CD4-positive, alpha-beta memory T cell (primary cell): ENCODE measurements at places on chromosomes 2 and 18. TPM values are rescaled to one million over a fixed set of nuclear protein-coding genes. Genes with fewer than 3 reads are reported as not detected.

- no peak for DNase-seq
Measured at GRCh38 chr18:74613381-74613780, 15.7 kb downstream of the ZNF407 start.

DNA sequence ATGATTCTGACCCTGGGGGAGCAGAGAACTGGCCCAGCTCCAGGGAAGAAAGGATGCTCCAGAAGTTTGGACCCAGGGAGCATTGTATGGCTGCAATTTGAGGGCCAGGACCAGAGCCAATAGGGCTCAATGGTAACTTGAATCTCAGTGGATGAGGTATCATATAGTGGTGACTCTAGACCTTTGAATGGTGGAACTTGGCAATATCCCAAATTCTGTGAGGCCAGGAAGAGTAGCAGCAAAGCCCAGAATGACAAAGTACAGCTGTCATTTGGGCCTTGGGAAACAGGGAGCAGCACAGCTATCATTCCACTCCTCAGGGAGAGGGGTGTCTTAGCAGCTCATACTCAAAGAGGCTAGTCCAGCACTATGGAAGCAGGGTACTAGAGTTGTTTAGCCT lies 332.9 kb upstream of the RBMS1 start:
- DNase-seq = no peak

DNA sequence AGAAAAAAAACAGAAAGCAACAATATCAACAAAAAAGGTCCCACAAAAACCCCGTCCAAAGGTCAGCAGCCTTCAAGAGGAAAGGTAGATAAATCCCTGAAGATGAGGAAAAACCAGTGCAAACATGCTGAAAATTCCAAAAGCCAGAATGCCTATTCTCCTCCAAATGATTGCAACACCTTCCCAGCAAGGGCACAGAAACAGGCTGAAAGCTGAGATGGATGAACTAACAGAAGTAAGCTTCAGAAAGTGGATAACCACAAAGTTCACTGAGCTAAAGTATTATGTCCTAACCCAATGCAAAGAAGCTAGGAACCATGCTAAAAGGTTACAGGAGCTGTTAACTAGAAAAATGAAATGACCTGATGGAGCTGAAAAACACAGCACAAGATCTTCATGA lies 226.4 kb upstream of the DSEL start:
- DNase-seq = no peak

- peak; percentile 15 for DNase-seq
Measured at GRCh38 chr2:112480530-112481049, 1.4 kb upstream of the TTL start.

SIX3 gene
- not detected for total RNA-seq

ERMN gene
- total RNA-seq = 2.2 TPM

UGT1A3 gene
- total RNA-seq = not detected

TBC1D8 gene
- 2.0 TPM for total RNA-seq
